ENCODE measurements at places on chromosomes 2 and 18. TPM values are rescaled to one million over a fixed set of nuclear protein-coding genes. Genes with fewer than 3 reads are reported as not detected.

GRCh38 chr18:63202828-63203227 is 116.7 kb downstream of the BCL2 start:
- DNase-seq, result no peak

DNA sequence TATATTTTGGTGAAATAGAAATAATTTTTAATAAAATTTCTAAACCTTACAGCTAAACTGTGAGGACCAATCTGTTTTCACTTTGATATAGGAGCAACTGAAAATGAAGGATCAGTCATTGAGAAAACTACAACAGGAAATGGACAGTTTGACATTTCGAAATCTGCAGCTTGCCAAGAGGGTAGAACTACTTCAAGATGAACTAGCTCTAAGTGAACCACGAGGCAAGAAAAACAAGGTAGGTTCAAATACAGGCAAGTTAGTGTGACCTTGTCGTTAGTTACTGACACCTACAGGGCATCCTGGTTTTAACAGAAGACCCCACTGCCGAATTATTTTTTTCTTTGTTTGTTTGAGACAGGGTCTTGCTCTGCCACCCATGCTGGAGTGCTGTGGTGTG is 75.5 kb upstream of the STON1 start:
- DNase-seq, result no peak

- DNase-seq, result peak; percentile 75
Observed at GRCh38 chr2:218959141-218959731, at the start of gene CDK5R2. Gene CDK5R2 (plus strand): TSS chr2:218959666. CDS start chr2:218959821, 155 bp downstream.

- no peak for DNase-seq
Observed at GRCh38 chr2:237588044-237588696, 2.4 kb downstream of the RAB17 start.

DNA sequence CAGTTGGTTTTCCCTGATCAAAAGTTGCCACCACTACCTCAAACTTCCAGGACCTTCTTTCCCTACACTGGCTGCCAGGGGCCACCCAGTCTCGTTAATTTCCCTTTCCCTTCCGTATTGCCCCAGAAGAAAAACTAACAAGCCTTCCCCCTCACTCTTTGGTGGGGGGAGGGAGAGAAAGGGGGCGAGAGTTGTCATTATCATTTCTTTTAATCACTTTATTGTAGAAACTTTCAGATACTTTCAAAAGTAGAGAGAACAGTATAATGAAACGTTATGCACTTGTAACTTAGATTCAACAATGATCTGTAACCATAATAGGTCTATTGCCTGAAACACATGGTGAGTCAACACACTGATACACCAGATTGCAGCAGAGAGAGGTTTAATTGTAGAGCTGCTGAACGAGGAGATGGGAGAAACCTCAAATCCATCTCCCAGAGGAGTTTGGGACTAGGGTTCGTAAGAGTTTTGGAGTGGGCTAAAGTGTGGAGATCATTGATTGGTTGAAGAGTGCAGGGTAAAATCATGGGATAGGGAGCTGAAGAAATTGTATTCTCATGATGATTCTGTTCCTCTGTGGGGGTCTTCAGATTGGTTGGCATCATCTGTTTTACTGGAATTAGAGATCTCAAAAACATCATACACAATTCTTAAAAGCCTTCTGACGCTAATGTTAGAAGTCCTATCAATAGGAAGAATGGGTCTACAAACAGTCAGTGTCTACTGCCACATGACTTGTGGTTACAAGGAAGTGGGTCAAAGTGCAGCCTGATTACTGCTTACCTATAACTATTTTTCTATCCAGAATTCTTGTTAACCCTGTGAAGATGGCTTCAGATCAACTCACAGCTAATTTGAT is 2.6 kb upstream of the RNF149 start:
- DNase-seq, result no peak

DNA sequence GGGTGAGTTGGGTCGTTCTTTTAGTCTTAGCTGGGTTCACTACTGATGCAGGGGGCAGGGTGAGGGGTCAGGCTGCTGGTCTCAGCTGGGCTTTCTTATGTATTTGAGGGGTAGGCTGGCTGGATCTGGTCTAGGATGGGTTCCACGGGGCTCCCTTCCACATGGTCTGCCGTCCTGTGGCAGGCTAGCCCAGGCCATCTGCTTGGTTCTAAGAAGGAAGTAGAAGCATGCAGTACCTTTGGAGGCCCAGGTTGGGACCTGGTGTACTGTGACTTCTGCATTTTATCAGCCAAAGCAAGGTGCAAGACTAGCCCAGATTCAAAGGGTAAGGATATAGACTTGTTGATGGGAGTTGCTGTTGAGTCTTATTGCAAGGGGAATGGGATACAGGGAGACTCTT is 35.5 kb upstream of the MGAT5 start:
- no peak for DNase-seq

GRCh38 chr18:78965917-78966792 is 13.5 kb upstream of the SALL3 start:
- no peak for DNase-seq

GRCh38 chr2:181426672-181427071 is 30.5 kb upstream of the ITGA4 start:
- no peak for DNase-seq

GRCh38 chr2:237966250-237966564 is 607 bp upstream of the UBE2F start:
- DNase-seq, result no peak

GRCh38 chr2:134268265-134268664 is 14.4 kb downstream of the MGAT5 start:
- DNase-seq, result no peak

DNA sequence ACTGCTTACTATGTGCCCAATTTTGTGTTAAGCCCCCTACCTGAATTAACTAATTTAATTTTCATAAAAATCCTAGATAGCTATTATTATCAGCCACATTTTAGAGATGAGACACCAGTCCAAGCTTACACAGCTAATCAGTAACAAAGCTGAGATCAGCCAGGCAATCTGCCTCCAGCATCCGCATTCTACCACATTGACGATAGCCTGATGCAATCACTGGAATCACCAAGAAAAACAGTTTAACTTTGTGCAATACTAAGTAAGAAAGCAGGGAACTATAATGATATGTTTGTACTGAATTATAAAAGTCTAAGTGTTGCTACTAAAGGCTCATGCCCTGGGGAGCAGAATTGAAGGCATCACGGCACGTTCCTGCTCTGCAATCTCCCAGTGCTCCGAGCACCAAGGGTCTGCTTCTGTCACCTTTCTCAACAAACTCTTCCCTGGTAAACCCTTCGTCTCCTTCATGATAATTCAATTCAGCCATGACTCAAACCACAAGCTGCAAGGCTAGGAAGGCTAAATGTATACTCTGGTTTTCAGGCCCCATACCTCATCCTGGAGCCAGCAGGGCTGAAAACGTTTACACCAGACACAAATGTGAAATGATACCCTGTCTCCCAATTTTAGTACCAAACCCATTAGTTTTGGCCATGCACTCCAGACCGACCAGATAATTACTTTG is 19.4 kb downstream of the KANSL3 start:
- no peak for DNase-seq

DNA sequence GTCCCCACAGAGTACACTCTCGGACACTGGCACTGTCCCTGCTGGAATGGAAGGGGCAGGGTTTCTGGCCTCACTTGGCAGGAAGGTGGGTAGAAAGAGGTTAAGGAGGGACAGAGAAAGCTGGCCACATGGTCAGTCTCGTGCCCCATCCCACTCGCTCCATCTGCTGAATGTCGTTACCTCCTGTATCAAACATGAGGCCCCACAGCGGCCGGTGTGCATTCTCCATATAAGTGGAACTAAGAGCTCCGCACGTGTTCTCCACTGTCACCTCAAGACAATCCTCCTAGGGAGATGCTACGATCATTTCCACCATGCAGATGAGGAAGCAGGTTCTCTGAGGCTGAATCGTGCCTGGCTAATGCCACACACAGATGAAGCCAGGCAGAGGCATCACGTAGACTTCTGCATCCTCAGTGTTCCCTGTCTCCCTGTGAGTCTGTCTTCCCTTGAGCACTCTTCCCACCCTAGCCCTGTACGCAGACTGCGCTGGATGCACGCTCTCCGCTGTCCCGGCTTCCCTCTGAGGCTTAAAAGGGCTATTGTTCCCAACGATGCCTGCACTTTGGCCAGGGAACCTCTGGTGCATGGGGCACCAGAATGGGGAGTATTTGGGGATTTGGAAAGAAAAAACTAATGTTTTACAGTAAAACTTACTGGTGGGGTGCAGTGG is 35.1 kb downstream of the MAL start:
- DNase-seq, result no peak

- DNase-seq, result no peak
Observed at GRCh38 chr2:100924122-100924519, 78.0 kb upstream of the RPL31 start.

- no peak for DNase-seq
Observed at GRCh38 chr2:156736950-156737349, 300.8 kb downstream of the GPD2 start.

GRCh38 chr2:42932271-42933151 is 140.1 kb upstream of the HAAO start:
- DNase-seq, result no peak

GRCh38 chr2:25386971-25387875 is 45.5 kb upstream of the DNMT3A start:
- no peak for DNase-seq

DNA sequence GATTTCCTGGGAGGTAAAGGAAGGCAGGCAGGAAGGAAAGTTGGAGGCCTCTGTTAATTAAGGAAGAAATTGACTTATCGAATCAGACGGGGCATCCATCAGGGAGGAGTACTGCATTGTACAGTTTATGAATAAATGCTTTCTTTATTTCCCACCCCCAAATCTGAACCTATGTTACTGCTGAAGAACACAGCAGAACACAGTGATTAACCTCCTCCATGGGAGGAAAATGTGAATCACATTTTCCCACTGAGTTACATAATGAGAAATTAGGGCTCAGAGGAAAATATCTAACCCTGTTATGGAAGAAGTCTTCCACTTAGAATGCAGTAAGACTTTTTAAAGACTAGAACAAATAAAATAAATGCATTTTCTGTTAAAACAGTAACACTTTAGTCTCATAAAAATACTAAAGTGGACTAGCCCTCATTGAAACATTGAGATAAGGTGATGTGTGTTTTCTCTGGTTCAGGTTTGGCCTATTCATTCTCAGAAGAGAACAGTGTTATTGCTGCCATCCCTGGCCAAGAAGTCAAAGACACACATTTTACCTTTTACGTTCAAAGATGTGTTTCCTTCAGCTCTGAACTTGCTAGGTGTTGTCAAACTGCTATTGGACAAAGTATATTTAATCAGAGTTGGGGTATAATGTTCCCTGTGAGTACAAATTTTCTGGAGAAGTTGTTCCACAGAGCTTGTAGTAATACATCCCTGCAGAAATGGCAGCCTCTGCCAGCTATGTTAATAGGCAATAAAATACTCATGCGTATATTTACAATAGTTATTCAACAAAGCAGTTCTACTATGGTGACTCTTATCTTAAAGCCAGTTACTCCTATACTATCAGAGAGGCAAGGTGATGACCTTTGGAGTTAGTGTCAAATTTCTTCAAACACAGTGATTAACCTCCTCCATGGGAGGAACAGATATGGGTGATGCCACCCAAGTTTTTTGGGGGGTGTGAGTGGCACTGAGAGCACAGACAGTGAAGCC is 11.1 kb downstream of the DNAH6 start:
- DNase-seq, result no peak

GRCh38 chr2:11720752-11721151 is 25.7 kb upstream of the LPIN1 start:
- no peak for DNase-seq

GRCh38 chr2:163157891-163158496 is 319.4 kb upstream of the KCNH7 start:
- DNase-seq, result no peak

GRCh38 chr2:232779934-232780333 is 3.6 kb upstream of the KCNJ13 start:
- DNase-seq, result no peak

GRCh38 chr2:196187898-196188458 is 16.6 kb upstream of the STK17B start:
- no peak for DNase-seq

GRCh38 chr2:118945881-118946280 is 3.9 kb downstream of the MARCO start:
- DNase-seq, result no peak

DNA sequence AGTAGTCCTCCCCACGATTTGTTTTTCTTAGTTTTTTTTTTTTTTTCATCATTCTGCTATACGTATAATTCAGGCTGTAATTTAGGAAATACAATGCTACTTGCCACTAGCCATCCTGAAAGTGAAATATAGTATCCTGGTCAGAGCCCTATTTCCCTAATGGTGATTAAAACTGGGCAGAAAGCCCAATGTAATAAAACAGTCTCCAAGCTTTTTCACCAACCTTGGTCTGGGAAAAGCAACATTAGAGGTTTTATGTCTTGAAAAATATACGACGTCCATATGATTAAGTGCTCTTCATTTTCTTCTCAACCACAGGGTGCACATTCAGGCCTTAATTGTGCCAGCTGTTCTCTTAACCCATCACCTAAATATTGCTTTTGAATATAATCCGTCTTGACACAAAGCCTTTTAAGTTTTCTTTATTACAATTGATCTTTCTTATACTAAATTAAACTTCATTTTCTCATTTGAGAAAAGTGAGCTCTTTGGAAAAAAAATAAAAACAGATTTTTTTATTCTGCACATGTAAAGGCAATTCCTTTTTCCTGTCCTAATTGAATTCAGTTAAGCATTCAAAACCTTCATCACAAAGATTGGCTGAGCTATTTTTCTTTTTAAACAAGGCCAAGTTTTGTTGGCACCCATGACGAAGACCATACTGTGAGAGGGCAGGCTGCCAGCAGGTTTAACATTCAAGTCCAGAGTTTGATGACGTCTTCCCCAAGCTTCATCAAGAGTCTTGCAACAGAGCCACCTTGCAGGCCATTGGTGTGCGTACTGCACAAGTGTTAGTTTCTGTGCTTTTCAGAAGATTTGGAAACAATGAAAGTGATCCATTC is 52.7 kb downstream of the MAP2 start:
- no peak for DNase-seq

GRCh38 chr2:26255759-26256384 is 11.1 kb downstream of the HADHB start:
- no peak for DNase-seq

DNA sequence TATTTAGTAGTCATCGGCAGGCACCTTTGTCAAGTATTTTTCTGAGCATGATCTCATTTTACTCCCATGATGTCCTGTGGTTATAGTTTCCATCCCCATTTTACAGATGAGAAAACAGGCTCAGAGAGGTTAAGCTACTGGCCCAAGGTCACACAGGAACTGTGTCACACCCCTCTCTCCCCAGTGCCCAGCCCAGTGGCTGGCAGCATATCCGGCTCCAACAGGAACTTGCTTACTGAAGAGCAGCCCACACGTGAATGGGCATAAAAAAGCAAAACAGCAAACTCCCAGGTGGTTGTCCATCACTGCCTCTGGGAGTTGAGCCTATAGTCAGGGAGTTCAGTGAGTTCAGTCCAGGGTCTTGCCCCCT is 8.3 kb upstream of the KLF11 start:
- no peak for DNase-seq

Gene GRHL1
- 1.5 TPM for total RNA-seq

Gene ZAP70
- total RNA-seq, result 4.5 TPM

Gene CPS1
- 6.9 TPM for total RNA-seq

Gene CAPN10
- 37.2 TPM for total RNA-seq

Gene IRS1
- total RNA-seq, result 33.8 TPM

Gene CHRND
- not detected for total RNA-seq

Gene ALLC
- 7.6 TPM for total RNA-seq

Gene ASB18
- total RNA-seq, result not detected

Gene KIAA2012
- not detected for total RNA-seq

Gene CENPA
- total RNA-seq, result 0.31 TPM
